ENCODE measurements at places on chromosomes 2 and 18.

- no peak for DNase-seq
These were observed 64.7 kb upstream of the KLF7 start for GRCh38 chr2:207230261-207231105.

DNA sequence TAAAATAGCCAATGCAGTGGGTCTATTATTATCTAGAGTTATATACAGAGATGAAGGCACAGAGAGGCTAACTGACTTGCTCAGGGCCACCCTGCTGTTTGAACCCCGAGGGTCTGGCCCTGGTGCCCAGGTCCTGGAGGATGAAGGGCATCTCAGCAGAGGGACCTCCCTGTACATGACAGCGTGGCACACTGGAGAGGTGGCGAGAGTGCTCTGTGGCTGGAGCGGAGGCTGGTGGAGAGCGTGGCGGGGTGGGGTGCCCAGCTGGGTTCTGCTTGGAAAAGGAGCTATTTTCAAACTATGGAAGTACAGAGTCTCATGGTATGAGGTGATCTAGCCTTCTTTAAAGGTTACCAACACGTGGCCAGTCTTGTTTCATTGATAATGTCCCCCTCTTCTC is 35.8 kb downstream of the GREB1 start:
- DNase-seq, result no peak

- DNase-seq, result no peak
These were observed 13.2 kb upstream of the TANK start for GRCh38 chr2:161146996-161147395.

GRCh38 chr2:72669121-72669520 is 156.7 kb downstream of the EXOC6B start:
- no peak for DNase-seq
